CD4-positive, alpha-beta T cell treated with Interleukin-6 at 100 ng/mL for 8 hours (primary cell): ENCODE measurements at places on chromosomes 4 and X.
A peak's percentile ranks its signal among the peaks of the same experiment; 100 is the strongest.

DNA sequence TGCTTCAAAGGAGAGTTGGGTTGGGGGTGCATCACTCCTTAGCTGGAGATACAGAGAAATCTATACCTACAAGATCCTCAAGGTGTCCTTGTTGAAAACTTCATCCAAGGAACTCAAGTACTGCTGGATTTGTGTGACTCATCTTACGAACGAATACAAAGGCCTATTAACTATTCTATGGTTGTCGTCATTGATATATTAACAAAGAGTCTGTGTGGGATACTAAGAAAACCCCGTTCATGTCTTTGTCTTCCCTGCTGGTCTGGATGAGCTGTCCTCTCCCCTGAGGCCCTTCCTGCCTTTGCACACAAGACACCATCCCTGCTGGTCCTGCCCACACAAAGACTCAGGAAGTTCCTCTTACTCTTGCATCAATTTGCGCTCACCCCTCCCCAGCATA lies 54.9 kb upstream of the IRF2 start:
- no peak for DNase-seq

DNA sequence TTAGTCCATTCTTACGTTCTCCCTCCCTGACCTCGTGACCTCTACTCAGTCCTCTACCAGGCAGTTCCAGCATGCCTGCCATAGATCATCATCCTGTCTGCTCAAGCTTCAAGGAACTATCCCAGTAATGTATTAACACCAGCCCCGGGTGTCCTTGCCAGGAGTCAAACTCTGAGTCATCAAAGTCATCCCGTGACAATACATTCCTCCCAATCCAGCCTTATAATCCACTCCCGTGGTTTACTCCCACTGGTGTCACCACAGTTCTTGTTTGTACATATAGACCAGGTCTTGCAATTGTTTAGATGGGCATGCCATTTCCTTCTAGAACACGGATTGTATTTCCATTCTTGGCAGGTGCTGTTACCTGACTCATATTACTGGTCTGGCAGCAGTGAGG lies 68.7 kb upstream of the TAB3 start:
- DNase-seq = no peak

DNA sequence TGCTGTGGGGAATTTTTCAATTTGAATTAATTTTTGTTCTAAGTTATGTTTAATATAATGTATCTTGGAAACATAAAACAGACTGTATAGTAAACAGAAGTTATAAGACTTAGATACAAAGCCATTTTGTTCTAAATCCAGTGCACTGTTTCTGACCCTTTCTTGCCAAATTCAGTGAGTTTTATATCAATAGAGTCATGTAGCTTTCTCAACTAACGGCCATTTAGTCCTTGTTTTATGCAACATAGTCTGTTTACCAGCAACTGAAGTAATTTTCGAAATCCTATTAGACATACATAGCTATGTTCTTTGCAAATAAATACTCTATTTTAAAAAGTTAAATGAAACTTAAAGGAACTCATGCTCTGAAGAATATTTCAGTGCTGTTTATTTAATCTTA lies 242.8 kb downstream of the ADGRL3 start:
- DNase-seq = no peak

DNA sequence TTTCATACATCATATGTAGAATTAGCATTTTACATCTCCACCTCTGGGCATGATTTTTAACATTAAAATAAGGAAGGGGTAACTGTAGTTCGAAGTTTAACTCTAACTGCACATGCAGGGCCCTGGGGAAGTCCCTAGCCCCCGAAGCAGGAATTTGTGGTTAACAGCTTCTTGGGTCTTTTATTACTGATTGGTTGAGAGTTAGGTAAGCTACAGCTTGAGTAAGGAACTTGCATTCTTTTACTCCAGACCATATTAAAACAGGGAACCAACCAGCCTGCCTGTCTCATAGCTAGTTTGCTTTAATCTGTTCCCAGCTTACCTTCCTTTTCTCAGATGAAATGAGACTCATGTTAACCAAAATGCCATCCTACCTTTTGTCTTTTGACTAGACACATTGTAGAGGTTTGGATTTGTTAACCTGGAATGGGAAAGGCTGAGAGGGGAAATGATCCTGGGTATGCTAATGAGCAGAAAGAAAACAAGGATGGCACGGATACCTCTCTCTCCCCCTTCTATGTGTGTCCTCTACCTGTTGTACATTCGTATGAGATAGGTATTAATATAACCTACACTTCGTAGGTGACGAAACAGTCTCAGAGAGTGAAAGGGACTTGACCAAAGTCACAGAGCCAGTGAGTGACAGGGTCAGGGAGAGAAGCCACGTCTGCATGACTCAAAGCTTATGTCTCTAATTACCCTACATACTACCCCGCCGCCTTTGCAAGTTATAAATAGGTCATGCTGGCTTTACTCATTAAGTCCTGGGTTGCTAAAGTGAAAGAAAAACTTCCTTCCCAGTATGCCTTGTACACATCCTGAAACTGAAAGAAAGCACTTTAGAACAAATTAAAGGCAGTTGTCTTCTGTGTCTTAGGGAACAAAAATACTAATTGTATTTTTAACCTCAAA lies 119.5 kb upstream of the AFF2 start:
- DNase-seq = peak; percentile 49

DNA sequence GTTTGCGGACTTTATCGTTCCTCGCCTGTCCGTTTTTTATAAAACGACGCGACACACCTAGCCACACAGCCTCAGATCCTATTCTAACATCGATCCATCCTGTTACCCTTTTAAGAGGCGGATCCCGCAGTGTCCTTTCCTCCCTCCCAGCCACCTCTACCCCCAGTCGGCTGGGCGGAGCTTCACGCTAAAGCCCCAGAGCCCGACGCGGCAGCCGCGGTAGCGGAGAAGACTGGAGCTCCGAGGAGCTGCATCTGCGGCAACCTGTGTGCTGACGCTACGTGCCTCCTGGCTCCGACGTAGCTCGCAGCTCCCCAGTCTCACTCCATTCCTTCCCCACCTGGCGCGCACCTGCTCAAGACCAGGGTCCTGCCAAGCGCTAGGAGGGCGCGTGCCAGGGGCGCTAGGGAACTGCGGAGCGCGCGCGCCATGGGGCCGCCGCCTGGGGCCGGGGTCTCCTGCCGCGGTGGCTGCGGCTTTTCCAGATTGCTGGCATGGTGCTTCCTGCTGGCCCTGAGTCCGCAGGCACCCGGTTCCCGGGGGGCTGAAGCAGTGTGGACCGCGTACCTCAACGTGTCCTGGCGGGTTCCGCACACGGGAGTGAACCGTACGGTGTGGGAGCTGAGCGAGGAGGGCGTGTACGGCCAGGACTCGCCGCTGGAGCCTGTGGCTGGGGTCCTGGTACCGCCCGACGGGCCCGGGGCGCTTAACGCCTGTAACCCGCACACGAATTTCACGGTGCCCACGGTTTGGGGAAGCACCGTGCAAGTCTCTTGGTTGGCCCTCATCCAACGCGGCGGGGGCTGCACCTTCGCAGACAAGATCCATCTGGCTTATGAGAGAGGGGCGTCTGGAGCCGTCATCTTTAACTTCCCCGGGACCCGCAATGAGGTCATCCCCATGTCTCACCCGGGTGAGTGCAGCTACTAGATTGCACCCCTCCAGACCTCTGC lies at the start of gene RNF128:
TSS of gene RNF128 (plus strand) at position 217 of the 953 bp plus-strand sequence. CDS start at position 430, 213 bp downstream.
- no peak for DNase-seq

DNA sequence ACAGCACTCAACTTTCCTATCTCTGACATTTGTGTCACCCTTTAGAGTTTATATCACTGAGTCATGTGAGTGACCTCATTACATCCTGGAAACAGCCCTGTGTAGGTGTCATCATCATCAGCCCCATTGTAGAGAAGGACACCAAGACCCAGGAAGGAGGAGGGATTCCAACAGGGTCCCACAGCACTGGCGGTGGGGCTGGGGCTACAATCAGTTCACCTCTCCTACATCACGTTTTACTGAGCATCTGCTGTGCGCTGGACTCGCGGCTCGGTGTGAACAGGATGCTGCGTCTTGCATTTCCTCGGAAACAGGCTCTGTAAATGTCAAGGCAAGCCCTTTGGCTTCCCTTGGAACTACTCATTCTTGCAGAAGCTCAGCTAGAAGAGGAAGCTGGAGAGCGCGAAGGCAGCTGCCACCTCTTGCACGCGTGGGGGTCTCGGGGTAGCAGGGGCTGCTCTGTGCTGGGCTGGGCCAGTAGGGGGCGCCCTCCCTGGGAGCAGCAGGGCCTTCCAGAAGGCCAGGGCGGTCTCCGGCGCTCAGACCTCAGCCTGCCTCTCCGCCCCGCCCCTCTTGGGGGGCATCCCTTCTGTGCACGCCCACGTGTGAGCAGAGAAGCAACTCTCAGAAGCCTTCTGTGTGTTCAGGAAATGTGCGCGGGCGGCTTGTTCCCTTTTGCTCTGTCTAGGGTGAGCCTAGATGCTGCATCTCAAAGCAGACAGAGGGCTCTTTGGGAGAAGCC lies 29.0 kb downstream of the REELD1 start:
- peak; percentile 18 for DNase-seq
